ENCODE measurements at places on chromosomes 11 and 22.

DNA sequence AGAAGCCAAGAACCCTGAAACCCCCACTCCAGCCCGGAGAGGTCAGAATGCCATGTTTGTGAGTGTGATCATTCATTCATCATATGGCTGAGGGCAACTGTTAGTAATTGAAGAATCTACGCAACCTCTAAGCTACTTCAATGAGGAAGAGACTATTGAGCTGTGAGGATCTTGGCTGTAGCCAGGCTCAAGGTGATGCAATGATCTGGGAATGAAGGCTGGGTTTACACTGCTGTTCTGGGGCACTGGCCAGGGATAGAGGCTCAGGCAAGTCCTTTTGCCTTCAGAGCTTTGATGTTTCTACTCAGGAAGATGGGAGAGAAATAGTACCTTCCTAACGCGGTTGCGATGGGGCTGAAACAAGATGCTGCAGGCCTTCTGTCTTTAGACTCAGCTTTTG lies 12.9 kb downstream of the CRYBB2 start:
- no peak for DNase-seq

- DNase-seq, result no peak
These were observed 105.5 kb downstream of the CCDC83 start for GRCh38 chr11:85960678-85961077.

- DNase-seq, result no peak
These were observed 320.5 kb upstream of the ANO3 start for GRCh38 chr11:26011474-26011873.

- DNase-seq, result no peak
These were observed 728.0 kb downstream of the DLG2 start for GRCh38 chr11:84899134-84899533.

DNA sequence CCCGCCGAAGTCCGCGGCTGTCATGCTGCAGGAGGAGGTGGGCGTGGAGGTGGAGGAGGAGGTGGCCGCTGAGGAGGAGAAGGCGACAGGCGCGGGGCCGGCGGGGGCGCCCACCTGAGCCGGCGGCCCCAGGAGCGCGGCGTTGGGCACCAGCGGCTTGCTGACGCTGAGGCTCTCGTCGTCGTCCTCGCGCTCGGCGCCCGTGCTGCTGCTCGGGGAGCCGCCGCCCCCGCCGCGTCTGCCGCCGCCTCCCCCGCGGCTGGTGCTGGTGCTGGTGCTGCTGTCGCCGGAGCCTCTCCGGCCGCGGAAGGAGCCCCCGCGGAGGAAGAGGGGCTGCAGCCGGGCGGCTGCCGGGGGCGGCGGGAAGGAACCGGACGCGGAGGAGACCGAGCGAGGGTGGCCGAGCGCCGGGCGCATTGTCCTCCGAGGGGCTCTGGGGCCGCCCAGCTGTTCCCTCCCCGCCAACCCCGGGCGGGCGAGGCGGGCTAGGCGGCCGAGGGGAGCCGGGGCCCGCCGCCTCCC lies 388 bp downstream of the TMEM121B start:
- DNase-seq, result no peak

GRCh38 chr11:103661991-103662390 lies 374.4 kb upstream of the DDI1 start:
- no peak for DNase-seq

DNA sequence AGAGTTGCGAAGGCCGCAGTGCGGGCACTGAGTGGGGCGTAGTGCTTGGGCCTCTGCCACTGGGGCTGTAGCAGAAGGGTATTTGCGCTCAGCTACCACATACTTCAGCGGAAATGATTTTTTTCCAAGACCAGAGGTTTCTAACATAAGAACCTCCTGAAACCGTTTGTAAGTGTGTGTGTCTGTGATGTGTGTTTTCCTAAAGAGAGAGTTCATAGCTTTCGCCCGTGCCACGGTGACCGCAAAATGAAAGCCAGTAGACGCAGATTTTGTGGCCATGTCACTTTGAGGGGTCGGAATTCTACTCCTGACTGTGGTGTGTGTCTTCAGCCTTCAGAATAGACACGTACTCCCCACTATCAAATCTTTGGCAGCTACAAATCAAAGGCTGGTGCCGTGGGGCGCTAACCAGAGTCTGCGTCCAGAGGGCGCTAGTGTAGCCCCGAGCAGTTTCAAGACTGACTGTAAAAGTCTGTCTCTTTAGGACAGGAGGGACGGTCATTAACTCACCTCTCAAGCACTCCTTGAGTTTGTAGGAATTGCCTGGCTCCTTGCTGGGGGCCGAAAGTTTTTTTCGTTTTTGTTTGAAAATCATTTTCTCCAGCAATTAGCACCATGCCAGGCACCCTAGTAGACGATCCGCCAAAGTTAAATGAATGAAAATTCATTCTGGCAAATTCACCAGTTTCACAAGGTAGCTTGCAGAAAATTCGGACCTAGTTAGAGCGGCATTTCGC lies 2.5 kb upstream of the CALCA start:
- DNase-seq, result peak; percentile 40

DNA sequence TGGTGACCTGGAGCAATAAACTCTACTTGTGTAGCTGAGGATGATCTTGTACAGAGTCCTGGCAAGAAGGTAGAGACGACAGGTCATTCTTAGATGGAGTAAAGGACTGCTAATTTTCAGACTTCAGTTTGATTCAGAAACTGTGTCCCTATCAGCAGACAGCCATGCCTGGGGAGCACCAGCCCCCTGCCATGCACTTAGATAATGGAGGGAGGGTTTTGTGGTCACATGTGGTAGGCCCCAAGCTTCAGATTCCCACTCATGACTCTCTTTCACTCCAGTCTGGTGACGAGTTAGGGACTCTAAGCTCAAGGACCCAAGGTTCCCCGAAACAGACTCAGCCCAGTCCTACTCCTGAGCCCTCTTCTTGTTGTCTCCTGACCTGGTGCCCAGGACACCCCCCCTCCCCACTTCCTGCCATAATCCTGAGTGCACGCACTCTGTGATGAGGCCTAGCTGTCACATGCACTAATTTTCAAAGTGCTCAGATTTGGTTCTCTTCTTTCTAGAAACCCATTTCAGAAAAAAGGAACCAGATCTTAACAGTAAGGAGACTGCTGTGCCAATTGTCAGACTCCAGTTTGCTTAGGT lies 10.2 kb upstream of the AMPD3 start:
- DNase-seq, result peak; percentile 14

GRCh38 chr22:17655289-17655688 lies 16.7 kb downstream of the BCL2L13 start:
- no peak for DNase-seq

DNA sequence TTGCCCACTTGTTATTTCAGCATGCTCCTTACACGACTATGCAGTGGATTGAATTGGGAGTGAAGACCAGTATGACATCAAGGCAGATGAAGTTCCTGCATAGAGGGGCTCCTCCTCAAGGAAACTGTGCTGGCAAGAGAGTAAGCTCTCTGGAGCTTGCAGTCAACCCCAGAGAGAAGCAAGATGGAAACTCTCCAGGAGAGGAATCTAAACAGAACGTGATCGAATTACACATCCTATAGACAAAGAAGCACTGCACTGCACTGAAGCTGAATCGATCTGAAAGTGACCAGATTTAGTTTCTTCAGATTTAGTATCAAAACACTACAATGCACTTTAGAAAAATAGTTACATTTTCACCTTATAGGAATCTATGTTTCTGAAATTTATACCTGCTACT lies 947.7 kb upstream of the TENM4 start:
- DNase-seq, result no peak

- no peak for DNase-seq
These were observed 151.1 kb upstream of the ISX start for GRCh38 chr22:34914846-34915245.

DNA sequence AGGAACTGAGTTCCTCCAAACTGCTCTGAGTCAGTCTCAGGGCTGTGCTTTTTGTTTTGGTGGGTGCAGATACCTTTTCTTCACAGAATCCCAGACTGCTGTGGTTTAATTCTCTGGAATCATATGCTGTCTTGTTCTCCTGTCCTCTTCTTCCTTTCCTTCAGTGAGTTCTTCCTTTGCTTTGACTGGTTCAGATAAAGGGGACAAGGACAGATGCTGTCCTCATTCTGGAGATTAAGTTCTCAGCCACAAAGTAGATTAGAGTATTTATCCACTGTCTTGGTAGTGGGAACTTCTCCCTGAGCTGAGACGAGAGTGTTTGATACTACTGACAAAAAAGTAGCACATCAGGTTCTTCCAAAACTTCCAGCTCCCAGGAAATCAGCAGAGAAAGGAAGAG lies 13.3 kb downstream of the ZDHHC5 start:
- no peak for DNase-seq

- no peak for DNase-seq
These were observed 165.4 kb downstream of the FEZ1 start for GRCh38 chr11:125330462-125331325.

DNA sequence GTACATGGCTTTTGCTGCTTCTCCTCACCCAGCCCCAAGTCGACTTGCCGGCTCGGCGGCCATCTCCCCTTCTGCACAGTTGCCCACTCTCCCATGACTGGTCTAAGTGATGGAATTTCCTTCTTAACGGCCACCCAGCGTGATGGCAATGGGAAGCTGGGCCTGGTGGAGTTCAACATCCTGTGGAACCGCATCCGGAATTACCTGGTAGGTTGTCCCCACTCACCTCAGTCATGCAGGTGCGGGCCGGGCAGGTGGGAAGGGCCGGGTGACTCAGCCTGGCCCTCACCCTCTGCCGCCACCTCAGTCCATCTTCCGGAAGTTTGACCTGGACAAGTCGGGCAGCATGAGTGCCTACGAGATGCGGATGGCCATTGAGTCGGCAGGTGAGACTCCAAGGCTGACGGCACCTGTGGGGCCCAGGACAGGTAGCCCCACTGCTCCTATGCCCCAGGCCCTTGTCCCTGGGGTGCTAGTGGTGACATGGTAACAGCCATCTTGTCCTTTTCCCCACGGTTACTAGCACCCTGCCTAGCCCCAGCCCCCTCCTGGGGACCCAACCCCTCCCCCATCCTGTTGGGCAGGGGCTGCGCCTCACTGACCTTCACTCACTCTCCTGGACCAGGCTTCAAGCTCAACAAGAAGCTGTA lies 28.1 kb downstream of the CAPN1 start:
- DNase-seq, result no peak

DNA sequence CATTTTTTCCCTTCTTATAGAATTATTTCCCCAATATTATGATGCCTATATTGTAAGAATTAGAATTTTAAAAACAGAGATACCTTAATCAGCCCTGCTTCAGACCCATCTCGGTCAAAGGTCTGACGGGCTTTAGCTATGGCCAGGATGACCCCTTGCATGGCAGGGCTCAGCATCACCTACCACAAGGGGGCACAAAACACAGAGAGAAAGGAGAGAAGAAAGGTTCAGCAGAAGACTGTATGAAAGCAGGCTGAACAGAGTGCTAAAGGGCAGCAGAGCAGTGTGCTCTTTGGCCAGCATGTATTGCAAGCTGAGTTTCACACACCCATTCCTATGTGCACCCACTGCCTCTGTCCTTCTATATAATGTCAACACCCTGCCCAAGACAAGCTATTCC lies 26.8 kb downstream of the CLDN25 start:
- DNase-seq, result peak; percentile 46

- DNase-seq, result no peak
These were observed 5.6 kb downstream of the CSTPP1 start for GRCh38 chr11:46942172-46942571.

GRCh38 chr11:2397005-2397404 lies 3.5 kb upstream of the TSSC4 start:
- no peak for DNase-seq

- no peak for DNase-seq
These were observed 382.6 kb downstream of the DYNC2H1 start for GRCh38 chr11:103491777-103492176.

DNA sequence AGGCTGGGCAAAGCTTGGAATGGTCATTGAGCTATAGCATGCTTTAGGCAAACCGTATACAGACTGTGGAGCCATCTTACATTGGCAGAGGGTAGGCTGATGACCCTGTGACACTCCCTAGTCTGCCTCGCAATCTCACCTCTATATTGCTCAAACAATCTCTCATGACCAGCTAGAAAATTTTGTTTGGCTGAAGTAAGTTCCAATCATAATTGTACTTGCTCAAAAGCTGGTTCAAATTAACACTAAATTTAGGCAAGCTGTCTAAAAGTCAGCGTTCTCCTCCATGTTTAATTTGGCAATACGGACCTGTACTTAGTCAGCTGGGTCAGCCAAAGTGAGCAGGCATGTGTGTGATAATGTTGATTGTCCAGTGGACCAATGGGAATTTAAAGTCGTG lies 133.0 kb downstream of the SWAP70 start:
- DNase-seq, result no peak

GRCh38 chr11:3866206-3866605 lies 10.7 kb downstream of the STIM1 start:
- DNase-seq, result peak; percentile 51

DNA sequence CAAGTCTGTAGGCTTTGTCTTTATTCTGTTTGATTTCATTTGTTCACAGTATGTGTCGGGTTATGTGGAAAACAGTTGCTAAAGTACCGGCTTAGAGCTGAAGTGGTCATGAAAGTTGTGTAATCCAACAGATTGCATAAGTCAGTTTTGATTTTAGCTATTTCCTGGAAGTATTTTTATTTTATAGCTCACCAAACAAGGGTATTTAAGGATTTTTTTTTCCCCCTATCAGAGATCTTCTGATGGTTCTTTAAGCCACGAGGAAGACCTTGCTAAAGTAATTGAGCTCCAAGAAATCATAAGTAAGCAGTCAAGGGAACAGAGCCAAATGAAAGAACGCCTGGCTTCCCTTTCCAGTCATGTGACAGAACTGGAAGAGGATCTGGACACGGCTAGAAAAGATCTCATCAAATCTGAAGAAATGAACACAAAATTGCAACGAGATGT lies 55.9 kb downstream of the PPFIA1 start:
- no peak for DNase-seq

- DNase-seq, result no peak
These were observed 882 bp downstream of the CYB5R2 start for GRCh38 chr11:7672276-7672959.

DNA sequence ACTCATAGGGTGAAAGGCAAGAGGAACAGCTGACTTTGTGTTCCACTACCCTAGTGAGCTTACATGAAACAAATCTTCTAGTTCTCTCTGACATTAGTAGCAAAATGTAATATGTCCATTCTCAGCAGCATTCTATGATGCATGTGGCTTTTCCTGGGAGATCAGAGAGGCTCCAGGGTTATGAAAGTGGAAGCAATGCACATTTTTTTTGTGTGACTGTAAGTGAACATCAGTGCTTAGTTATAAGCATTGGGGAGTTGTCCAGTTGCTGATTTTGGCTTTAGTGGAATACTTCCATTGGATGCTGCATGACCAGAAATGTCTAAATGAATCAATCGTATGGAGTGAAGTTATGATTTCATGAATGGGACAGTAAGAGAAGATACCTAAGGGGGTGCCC lies 255.9 kb downstream of the FAT3 start:
- DNase-seq, result no peak

Data from OCI-LY7 (cell line).